ENCODE measurements at places on chromosomes 2 and 18.
A peak's percentile ranks its signal among the peaks of the same experiment; 100 is the strongest.

GRCh38 chr18:43279015-43279744, 1.9 kb upstream of the SYT4 start:
- no peak for DNase-seq

GRCh38 chr2:100592226-100592625, 29.4 kb downstream of the PDCL3 start:
- DNase-seq: peak; percentile 35

GRCh38 chr2:6640621-6641015, 225.1 kb downstream of the CMPK2 start:
- no peak for DNase-seq

GRCh38 chr2:64792300-64792699, 138.6 kb upstream of the SERTAD2 start:
- DNase-seq: no peak

- DNase-seq: no peak
Measured at GRCh38 chr2:72118386-72118785, 29.3 kb downstream of the CYP26B1 start.

DNA sequence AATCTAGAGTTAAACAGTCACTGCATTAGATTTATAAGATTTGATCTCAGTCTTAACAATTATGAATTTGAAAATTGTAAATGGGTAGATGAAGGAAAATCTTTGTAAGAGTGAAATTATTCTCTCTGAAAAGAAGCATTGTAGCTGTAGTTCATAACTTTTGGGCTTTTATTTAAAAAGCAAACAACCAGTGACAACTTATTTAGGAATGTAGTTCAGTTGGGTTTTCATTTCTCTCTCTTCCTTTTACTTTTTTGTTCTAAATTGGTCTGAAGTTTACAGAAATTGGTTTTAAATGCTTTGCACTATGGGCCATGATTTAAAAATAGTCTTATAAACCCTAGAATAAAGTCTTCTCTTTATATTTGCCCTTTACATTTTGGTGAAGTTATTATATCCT, 296.6 kb downstream of the GULP1 start:
- DNase-seq: no peak

DNA sequence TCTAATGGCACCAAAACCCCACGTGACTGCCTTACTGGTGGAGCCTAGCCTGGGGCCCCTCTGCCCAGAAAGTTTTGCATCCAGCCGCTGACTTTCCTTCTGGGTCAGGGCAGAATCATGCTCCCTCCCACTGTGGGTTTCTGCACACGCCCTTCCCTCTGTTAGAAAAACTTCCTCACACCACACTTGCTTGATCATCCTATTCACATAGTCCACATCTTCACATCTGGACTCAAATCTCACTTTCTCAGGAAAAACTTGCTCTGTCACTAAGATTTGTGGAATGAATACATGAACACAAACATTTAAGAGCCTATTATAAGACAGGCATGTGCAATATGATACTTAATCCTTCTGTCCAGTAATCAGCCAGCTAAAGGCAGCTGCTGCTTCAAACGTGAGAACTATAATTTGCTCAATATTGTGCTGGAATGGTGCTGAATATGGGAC, 274.7 kb downstream of the RND3 start:
- DNase-seq: peak; percentile 66

DNA sequence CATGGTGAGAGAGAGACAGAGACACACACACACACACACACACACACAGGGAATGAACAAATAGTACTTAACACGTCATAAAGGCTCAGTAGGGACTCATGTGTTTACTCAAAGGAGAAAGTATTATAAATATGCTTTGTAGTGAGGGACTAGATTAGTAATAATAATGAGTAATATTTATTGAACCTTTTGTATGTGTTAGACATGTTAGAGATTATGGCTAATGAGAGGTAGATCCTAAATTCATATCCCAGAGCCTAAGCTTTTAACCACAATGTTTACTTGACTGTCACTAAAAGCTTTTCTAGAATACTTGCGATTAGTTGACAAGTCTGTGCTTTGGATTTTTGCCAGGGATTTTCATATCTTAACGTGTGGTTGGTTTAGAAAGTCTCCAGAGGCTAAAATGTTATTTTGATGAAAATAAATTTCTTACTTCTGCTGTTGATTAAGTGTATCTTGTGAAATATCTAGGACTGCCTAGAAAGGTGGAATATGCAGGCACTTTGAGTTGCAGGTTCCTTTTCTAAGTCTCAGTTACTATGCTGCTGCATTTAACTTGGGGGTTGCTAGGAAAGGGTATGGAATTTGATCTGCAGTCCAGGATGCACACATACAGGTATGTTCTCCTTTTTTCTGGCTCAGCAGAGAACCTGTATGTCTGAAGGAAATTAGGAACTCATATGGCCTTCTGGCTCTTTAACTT, 64.5 kb downstream of the UBR3 start:
- DNase-seq: peak; percentile 28

GRCh38 chr2:57516698-57517340, 529.8 kb upstream of the VRK2 start:
- peak; percentile 42 for DNase-seq

DNA sequence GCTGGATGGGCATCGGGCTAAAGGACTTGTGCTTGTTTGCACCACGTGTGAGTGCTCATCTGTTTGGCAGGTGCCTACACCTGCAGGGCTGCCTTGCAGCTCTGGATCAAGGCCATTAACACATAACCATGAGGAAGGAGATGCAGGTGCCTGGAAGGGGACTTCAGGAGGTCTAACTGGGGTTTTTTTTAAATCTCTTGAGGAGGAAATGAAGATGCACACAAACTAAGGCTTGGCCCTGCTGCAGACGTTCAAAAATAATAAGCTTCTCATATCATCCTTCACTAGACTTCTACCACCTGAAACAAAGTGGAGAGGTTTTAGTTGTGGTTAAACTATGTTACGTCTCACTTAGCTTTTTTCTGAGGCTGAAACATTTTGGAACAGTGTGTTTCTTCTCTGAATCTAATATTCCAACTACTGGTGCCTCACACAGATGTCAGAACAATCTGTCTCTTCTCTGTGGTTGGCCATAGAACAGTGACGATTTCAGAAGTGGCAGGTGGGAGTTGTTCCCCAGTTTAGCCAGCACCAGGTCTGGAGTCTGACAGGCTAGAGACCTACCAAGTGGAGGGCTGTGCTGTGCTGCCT, 36.5 kb downstream of the BCL2L11 start:
- no peak for DNase-seq

DNA sequence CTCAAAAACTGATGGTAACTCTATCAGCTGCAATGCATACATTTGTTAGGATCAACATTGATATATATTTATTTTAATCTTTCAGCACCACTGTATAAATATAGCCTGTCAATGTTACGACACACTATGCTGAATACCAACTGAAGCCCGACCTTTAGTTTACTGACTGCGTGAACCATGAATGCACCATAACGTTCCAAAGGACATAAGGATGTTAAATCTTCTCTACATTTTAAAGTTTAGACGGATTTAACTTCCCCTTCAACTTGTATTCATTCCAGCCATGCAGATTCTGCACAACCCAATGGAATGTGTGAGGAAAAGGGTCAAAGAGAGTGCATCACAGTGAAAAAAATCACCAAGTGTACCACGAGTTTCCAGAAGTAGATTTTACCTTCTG, 489.5 kb downstream of the IRS1 start:
- DNase-seq: peak; percentile 71

DNA sequence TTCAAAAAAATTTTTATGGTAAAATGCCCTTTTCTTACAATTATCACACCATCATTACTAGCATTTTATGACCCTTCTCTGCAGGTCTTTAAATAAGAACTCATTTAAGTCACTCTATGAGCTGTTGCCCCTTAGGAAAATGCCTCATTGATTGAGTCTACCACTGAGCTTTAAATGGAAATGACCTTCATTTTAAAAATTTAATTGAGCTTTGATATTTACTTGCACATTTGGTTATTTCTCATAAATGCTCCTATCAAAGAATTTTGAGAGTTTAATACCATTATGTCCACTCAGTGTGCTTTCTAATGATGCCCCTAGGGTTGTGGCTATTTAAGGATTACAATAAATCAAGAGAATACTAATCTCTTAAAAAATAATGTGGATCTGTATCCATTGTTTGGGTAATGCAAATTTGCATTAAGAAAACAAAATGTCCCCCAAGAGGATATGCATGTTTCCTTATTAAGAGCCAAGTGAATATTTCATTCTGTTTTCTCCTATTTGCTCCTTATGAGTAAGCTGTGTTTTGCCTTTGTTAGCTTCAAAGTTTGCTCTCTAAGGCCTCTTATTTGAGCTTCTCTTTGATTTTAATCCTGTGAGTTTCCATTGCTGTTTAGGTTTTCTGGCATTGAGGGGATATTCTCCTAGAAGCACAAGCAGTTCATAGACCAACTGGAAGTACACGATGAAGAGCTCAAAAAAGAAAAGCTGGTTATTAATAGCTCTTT, 69.8 kb downstream of the CERS6 start:
- no peak for DNase-seq

DNA sequence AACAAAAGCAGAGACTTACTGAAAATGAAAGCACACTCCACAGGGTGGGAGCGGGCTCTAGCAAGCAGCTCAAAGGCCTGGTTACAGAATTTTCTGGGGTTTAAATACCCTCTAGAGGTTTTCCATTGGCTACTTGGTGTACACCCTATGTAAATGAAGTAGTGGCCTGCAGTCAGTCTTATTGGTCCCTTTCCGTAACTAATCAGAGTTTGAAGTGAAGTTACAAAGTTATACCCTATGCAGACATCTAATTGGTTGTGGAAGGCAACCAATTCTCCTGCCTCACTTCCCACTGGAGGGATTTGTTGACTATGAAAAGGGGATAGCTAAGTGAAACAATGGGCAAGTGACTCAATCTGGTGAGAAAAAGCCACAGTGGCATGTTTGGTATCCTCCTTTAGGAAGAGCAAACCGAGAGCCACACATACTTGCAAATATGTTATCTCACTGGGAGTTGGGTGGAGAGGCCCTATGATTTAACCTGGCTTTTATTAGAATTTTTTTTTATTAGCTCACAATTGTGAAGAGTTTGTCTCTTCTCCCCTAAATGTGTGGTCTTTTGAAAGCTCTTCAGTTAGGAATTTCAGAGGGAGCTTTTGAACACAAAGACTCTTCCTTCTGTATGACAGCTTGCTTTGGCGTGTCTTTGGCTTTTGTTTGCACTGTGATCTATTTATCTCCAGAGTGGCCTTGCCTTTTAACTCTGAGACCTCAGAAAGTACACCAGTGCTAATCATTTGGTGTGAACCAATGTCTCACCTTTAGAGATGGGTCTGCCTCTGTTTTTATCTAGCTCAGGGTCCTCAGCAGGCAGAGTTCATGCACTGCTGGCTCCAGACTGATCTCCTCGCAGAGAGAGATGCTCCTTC, 69.6 kb downstream of the MAP4K4 start:
- DNase-seq: peak; percentile 97

- DNase-seq: peak; percentile 15
Measured at GRCh38 chr18:79242246-79242645, 153.5 kb upstream of the NFATC1 start.

All from fibroblast of skin of right biceps (primary cell).